ENCODE measurements at places on chromosomes 16 and 17.

- no peak for DNase-seq
These were observed 69.5 kb upstream of the GNG13 start for GRCh38 chr16:869823-870641.

DNA sequence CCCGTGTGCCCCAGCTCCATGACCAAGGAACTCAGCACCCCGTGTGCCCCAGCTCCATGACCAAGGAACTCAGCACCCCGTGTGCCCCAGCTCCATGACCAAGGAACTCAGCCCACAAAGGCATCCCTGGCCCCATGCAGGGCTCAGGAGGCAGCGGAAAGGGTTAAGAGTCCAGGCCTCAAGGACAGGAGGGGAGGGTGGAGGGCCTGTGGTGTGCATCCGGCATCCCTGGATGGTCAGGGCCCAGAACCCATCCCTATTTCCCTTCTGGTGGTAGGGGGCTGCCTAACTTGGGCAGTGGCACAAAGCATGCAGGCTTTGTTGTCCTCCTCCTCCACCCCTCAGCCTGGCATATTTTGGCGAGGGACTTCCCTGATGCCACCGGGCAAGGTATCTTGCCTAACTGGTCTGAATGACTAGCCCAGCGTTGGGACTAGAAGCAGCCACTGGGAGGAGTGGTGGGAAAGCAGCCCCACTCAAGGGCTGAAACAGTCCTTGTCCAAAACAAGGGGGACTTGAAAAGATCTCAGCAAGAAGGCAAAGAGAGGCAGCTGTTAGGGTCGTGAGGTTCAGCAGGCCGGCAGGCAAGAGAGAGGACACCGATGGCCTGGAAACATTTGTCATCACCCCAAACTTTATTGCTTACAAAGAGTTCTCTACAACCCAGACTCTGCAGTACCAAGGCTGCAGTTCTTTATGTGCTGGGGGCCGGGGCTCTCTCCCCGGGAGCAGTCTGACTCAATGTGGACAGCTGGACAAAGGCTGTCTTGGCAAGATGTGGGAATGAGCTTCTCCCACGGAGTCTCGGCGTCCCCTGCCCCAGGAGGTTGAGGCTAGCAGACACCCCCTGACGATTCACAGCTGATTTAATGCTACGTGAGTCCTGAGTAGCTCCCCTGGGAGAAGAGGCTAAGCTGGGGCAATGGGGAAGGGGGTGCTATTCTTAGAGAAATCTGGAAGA lies 902 bp upstream of the SPATA32 start:
- no peak for DNase-seq

GRCh38 chr17:41775394-41776226 lies 10.9 kb downstream of the JUP start:
- no peak for DNase-seq

DNA sequence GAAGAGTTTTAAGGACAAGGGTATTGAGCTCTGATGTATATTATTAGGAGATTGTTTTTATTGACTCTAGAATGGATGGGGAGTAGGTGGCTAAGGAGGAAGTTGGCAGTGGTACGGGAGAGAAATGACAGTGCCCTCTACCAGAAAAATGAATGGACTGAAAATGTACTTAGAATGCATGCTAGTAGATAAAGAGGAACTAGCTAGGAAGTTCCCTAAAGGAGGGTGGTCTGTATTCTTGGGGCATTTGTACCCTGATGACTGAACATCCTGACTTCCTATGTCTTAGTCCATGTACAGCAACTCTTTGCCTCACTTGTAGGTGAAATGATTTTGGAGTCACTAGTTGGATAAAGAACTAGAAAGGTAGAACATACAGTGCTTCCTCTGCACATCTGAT lies 581.5 kb upstream of the RBFOX1 start:
- no peak for DNase-seq

DNA sequence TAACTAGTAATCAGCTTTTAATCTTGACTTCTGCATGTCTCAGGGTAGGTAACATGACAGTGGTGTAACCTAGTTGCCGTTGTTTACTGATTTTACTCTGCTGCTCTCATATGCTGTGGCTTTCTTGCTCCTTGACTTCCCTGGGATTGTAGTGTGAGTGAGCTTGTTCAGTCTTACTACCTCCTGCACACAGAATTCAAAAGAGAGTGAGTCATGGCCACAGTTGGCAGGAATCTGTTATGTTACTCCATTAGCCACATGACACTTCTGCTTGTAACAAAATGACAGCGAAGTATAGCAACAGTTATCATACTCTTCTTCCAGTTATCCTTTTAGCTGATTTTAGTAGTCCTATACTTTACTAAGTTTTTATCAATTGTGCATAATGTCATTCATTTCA lies 18.8 kb downstream of the TNRC6A start:
- peak; percentile 74 for DNase-seq

- no peak for DNase-seq
These were observed 9.4 kb downstream of the RPL19 start for GRCh38 chr17:39209317-39210092.

DNA sequence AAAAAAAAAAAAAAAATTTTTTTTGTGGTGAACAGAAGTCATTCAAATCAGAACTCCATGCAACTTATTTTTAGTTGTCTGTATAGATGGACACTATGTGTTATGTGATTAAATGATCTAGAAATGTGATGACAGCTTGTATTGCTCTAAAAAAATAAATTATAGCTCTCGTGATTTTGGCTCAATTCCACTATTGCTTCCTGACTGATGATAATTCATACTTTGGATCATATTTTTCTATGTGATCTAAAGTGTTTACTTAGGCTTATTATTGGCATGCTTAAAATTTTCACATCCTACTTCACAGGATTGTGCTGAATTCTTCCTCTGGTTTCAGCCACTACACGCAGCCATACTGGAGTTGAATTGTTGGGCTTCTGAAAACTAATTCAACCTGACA lies 76.8 kb downstream of the RPGRIP1L start:
- DNase-seq, result no peak

- no peak for DNase-seq
These were observed 16.5 kb downstream of the CCDC102A start for GRCh38 chr16:57519796-57520360.

- DNase-seq, result no peak
These were observed 404.6 kb downstream of the SLC39A11 start for GRCh38 chr17:72687886-72688285.

DNA sequence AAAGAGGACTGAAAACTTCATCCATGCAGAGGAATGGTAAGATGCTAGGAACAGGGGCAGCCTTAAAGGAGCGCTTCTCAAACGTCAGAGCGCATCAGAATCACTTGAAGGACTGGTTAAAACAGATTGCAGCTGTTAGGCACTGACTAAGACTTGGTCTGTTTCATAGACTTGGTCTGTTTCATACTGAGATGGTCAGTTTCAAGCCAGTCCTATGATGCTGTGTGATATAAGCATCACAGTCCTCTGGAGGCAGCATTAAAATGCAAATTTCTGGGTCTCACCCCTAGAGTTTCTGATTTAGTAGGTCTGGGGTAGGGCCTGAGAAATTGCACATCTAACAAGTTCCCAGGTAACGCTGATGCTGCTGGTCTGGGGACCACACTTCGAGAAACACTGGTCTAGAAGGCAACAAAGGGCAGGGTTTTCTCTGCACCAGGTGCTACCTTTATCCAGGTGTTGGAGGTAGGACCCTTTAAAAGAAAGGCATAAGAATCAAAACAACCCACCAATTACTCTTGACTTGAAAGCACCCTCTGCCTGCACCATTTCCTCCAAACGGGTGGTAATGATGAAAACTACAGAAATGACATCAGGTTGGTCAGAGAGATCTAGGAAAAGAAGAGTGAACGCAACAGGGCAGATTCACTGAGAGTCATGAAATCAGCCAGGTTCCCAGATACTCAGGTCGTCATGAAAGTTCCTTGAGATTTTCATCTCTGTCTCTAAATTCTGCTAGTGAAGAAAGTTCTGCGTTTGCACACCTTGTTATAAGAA lies 95.0 kb upstream of the RCVRN start:
- no peak for DNase-seq

DNA sequence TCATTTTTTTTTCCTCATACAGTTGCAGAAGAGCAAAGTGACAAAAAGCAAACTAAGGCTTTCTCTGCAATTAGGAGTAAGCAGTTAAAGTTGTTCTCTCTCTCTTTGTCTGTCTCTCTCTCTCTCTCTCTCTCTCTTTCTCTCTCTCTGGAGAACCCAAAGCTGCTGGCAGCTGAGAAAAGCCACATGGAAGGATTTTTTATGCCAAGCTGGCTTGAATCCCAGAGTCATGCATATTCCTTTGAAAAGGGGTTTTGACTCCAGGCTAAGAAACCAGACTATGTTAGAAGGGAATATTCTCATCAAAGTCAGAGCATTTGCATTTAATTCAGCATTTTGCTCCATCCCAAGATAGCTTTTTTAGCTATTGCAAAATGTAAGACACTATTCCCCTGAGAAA lies 1114.2 kb upstream of the GOT2 start:
- DNase-seq, result no peak

GRCh38 chr16:64410306-64410705 lies 711.6 kb downstream of the CDH11 start:
- no peak for DNase-seq

DNA sequence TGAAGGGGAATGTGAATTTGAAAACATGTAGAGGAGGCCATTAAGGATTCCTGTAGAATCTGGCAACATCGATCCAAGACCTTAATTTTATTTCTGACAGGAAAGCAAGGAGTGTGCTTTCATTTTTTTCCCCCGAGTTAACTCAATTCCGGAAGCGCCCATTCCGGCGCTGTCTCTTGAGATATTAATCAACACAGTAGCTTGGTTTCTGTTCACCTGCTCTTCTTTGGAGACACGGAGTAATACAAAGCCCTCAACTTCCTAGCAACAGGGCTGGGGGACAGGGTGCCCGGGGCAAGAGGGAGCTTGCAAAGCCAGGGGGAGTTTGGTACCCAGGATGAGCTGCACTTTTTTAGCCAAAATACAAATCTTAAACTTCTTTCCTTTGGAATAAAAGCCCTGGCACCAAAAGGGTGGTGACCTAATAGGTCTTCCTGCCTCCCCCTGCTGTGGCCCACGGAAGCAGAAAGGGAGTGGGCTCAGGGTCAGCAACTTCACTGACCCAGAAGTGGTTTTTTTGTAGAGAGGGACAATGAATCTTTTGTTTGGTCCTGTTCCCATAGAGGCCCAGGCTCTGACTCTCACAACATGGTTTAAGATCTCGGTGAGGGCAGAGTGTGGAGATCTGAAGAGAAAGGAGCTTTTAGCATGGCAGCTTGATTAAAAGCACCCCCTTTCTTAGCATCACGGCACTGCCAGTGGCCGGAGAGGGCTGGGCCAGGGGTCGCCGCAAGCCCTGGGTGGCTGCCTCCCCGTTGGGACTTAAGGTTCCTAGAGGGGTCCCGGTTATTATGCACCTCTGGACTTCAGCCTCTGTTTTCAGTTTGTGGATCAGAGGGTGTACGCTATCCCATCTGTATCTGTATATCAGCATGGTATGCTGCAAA lies 207.3 kb downstream of the CCDC182 start:
- no peak for DNase-seq

- DNase-seq, result no peak
These were observed 1.2 kb downstream of the C16orf54 start for GRCh38 chr16:29744541-29745101.

DNA sequence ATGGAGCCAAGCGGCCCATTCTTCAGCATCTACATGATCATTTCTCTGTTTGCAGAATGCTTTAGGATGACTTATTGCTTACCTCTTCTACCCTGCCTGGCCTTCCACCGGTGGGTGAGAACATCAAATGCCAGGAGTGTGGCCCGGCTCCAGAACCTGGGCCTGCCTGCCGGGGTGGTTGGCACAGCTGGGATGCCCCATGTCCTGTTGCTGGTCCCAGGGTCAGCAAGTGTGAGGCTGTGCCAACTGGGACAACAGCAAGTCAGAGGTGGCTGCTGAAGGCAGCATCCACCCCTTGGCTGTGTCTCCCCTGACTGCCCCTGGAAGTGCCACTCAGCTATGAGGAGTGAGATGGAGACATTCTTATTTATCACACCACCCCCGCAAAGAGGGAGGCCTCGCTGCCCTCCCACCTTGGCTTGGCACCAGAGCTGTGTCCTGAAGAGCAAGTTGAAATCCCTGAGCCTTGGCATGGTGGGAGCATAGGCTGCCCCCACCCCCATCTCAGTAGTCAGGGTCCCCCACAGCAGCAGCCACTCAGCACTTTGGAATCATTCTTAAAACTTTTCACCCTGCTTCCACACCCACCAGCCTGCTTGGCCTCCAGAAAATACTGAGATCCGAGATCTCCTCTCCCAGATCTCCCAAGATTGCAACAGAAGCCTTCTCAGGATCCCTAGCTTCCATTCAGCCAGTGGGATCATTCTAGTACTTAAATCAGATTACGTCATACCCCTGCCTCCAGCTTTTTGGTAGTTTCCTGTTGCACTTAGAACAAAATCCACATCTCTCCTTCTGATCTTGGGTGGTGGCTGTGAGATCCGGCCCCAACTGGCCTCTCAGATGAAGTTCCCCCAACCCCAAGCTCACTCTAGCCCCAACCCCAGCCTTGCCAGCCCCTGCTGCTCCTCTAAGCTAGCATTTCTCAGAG lies 127.5 kb downstream of the SOCS1 start:
- no peak for DNase-seq

DNA sequence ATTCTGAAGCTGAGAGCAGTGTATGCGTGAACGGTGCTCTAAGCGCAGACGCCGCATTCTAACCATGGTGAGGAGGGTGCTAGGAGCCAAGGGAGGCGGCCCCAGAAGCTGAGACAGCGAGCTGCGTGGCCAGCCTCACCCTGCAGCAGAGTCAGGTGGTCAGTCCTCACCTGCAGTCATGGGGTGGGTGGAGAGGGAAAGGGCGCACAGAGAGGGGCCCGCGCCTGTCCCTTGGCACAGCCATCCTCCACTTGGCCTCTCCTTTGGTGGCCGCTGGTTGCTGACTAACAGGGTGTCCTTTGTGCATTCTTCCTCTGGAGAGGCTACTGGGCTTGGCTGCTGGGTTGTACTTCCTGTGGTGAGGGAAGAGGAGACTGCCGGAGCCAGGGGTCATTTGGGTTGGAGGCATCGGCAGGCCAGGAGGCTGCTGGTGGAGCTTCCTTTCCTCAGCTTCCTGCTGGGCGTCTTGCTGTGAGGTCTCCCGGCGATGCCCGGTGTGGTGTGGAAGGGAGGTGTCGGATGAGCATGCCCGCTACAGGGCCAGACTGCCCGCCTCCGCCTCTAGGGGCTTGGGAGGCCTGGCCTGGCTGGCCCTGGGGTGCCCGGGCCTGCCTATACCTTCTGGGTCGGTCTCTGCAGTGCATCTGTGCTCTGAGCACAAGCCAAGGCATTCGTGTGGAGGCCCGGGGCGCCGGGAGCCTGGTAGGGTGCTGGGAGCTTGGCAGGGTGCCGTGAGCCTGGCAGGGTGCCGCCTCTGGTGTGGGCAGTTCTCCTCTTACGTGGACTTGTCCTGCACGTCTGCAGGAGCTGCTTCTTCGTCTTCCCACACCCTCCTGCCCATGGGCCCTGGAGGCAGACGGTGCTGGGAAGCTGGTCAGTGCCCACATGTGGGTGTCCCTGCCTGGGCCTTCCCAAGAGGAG lies 17.4 kb downstream of the RNF213 start:
- DNase-seq, result no peak

- no peak for DNase-seq
These were observed 5.9 kb downstream of the GTF3C1 start for GRCh38 chr16:27543801-27544200.

Measured in AG04450 (cell line).